ENCODE measurements at places on chromosomes 5 and 9.

DNA sequence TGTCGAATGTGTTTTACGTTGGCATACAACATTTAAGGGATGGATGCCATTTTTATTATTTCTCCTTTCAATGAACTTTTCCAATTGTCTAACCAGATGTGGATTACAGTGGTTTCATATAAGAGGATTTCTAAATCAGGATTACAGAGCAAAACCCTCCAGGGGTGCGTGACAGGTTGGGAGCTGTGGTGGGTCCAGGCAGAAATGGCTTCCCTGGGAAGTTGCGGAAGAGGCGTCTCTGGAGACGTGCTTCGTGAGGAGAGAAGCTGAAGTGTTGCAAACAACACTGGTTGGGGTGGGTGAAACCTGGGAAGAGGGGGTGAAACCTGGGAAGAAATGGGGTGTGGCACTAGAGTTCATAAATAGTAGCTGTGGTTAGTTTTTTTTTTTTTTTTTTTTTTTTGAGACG is 4.5 kb upstream of the RPL26L1 start:
- DNase-seq, result no peak

- no peak for DNase-seq
These were observed 83.0 kb downstream of the AGTPBP1 start for GRCh38 chr9:85658716-85659115.

GRCh38 chr9:100673249-100673648 is 95.4 kb downstream of the CAVIN4 start:
- no peak for DNase-seq

GRCh38 chr5:51990241-51990640 is 607.0 kb downstream of the ISL1 start:
- no peak for DNase-seq

GRCh38 chr5:179753971-179754370 is 21.3 kb downstream of the MAML1 start:
- no peak for DNase-seq

DNA sequence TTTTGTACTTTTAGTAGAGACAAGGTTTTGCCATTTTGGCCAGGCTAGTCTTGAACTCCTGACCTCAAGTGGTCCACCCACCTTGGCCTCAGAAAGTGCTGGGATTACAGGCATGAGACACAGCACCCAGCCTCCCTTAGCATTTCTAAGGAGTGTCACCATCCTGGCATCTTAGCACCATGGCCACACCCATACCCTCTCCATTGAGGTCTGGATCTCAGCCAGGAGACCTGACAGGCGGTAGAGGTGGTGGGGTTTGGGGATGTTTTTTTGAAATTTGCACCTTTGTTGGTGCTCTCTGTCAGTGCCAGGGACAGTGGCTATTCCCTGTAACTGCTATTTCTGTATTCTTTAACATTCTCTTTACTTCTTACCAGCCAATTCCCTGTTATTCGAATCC is 72.5 kb downstream of the TRIM36 start:
- DNase-seq, result no peak

- no peak for DNase-seq
These were observed 55.3 kb upstream of the ALDH1B1 start for GRCh38 chr9:38337181-38337580.

GRCh38 chr5:170204202-170204601 is 28.6 kb upstream of the C5orf58 start:
- DNase-seq, result no peak

GRCh38 chr5:96873449-96873848 is 2.9 kb upstream of the ERAP2 start:
- DNase-seq, result no peak

GRCh38 chr5:159453209-159453608 is 122.9 kb upstream of the IL12B start:
- DNase-seq, result no peak

DNA sequence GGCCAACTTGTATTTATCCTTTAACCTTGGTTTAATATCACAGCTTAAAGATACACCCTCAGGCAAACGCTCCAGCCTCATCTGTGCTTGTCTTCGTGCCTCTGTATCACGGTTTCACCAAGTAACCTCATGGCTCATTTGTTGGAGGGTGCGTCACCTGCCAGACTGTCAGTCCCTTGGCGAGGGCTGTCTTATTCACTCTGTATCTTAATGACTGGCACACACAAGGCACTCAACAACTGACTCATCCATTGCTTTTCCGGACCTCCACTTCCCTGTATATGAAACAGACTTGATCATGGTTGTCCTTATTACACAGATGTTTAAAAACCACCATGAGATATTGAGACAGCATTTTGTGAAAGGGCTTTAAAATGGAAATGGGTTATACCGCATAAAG is 28.0 kb downstream of the LCP2 start:
- DNase-seq, result peak; percentile 41

- no peak for DNase-seq
These were observed 210.5 kb downstream of the NXNL2 start for GRCh38 chr9:88745276-88746001.

GRCh38 chr9:120702075-120702474 is 12.2 kb downstream of the MEGF9 start:
- DNase-seq, result no peak

DNA sequence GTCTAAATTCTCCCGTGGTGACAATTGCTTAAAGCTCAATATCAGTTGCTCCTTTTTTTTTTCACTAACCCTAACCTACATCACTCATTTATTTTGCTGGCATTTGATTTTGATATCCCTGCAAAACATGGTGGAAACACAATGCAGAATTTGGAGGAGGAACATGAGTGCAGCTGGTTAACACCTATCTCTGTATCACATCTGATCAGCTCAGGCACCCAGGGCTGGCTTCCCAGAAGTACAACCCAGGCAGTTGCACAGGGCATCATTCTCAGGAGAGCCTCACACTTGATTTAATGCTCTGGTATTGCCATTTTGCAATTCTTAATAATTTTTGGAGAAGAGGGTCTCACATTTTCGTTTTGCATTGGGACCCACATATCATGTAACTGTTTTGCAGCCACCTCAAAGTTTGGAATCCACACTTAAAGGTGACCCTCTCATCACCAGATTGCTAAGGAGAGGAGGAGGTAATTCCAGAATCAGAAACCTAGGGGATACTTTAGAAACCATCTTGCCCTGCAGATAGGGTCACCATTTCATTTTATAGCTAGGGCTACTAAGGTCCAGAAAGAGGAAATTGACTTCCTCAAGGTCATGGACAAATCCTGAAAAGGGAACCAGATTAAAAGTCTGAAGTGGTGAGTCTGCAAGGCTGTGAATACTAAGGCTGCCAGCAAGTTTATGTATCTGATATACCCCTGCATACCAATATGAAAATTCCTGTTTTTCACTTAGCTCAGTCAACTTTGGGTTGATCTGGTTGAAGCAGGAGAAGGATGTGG is 19.3 kb upstream of the ADAM19 start:
- DNase-seq, result no peak

DNA sequence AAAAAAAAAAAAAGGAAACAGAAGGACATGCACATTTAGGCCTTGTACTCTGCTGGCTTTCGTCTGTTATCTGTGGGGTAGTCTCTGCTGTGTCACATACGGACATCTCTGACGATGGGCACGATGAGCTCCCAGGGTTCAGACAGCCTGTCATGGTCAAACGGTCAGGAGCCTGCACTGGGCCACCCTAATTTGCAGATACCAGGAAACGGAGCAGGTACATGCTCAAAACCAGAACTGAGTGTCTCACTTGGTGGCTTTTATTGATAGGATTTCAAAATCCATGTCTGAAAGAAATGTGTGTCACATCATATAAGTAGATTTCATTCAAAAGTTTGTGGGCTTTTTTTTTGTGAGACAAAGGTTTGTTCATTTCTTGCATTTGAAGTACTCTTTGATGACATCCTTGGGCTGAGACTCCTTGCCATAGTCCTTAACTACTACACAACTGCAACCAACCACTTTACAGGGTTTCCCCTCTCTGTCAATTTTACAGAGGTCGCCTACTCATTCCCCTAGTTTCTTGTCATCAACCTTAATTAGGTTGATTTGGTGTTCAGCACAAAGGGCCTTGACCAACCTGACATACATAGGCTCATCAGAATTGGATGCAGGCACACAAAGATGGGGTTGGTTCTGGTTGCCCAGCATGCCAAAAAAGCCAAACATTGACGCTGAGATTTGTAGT is 9.0 kb downstream of the CKMT2 start:
- DNase-seq, result no peak

- no peak for DNase-seq
These were observed 24.2 kb upstream of the NPR3 start for GRCh38 chr5:32686799-32687498.

- no peak for DNase-seq
These were observed 101.5 kb upstream of the SNX2 start for GRCh38 chr5:122673343-122673742.

DNA sequence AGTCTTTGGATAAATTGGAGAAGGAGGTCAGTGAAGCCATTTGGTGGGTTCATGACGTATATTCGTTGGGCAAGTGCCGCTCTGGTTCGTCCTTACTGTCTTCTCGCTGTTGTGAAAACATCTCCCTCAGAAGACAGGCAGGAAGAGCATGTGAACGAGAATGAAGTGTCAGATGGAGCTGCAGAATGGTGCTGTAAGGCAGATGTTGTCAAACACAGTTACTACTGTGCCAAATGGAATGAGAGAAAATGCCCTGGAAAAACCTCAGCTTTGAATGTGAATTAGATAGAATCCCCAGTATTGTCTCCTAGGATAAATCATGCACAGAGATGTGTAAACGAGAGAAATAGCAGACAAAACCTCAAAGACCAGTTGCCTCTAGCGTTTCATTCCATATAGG is 121.5 kb downstream of the CAMK4 start:
- DNase-seq, result no peak

DNA sequence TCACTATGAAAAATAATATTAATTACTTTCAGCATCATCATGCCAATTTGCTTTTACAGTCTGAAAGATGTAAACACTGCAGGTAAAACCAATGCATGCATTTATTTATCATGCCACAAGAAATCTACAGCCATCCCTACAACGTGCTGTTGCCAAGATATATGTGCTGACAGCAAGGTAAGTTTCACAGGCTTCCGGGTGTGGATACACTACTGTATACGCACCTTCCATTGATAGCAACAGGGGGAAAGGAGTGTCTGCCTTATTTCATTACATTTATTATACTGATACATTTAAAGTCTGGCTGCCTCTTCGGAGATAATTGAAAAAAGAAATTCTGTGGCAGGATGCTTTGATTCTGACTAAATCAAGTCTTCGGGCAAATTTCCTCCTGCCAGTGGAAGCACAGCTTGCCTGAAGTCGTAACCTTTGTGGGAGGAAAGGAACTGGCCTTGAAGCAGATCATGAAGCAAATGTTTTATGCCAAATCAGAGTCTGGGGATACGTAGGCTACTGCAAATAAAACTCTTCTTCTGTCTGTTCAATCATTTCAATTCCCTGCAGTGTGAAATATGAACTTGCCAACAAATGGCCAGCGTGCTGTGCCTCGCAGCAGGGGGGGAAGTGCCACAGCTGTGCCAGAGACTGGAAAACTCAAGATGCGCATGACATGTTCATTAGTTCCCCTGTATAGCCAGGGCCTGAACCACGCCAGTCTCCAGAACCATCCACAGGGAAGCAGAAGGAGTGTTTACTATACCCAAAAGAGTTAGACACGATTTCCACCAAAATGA is 268.1 kb downstream of the EFNA5 start:
- DNase-seq, result no peak

DNA sequence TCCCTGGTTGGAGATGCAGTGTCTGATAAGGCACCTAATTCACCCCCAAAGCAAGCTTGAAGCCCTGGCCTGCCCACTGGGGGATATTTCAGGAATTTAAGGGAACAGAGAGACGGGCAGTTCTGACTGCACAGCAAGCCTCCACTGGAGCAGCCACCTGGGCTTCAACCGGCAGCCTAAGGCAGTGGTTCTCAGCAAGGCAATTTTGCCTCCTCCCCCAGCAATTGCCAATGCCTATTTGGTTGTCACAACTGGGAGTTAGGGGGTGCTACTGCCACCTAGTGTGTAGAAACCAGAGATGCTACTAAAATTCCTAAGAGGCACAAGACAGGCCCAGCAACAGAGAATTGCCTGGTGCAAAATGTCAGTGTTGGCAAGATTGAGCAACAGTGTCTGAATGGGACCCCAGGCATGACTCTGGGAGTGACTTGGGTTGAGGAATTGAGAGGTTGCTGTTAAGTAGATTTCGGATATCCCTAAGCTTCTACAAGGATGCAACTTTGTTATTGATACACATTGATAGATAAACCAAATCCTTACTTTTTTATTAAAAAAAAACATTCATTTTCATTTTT is 58.7 kb upstream of the CTSL start:
- no peak for DNase-seq
